ENCODE measurements at places on chromosomes 5 and 9. TPM values are rescaled to one million over a fixed set of nuclear protein-coding genes. Genes with fewer than 3 reads are reported as not detected.

Gene MATR3
- 124 TPM for polyA plus RNA-seq

Gene PCDHA9
- polyA plus RNA-seq, result not detected

Gene LCN6
- not detected for polyA plus RNA-seq

Gene CATSPER3
- 1.4 TPM for polyA plus RNA-seq

Gene SCAI
- 1.4 TPM for polyA plus RNA-seq

Gene BAAT
- polyA plus RNA-seq, result 0.15 TPM

Gene ENTPD2
- polyA plus RNA-seq, result 5.5 TPM

Gene SLC36A2
- polyA plus RNA-seq, result 46.2 TPM

Gene CCL21
- 42.8 TPM for polyA plus RNA-seq

Gene TMEM203
- 53.5 TPM for polyA plus RNA-seq

Gene TOR2A
- 14.5 TPM for polyA plus RNA-seq

Gene RICTOR
- polyA plus RNA-seq, result 3.4 TPM

Gene MRPS27
- polyA plus RNA-seq, result 40.0 TPM

Gene ZDHHC11B
- polyA plus RNA-seq, result 4.4 TPM

Gene RANBP3L
- polyA plus RNA-seq, result 8.7 TPM

Gene TAF1L
- polyA plus RNA-seq, result not detected

Gene GPX3
- polyA plus RNA-seq, result 27,893 TPM

Gene NEURL1B
- 5.4 TPM for polyA plus RNA-seq

Data from kidney (tissue), 22 donors.